ENCODE measurements at places on chromosomes 1 and 21. TPM values are rescaled to one million over a fixed set of nuclear protein-coding genes. Genes with fewer than 3 reads are reported as not detected.
A peak's percentile ranks its signal among the peaks of the same experiment; 100 is the strongest.

- no peaks in the 10 kb centered on the region for H3K27me3 ChIP-seq
- no peak overlapping the region for H3K4me3 ChIP-seq
- no peak for DNase-seq
- H3K36me3 ChIP-seq, result no peaks in the 10 kb centered on the region
Measured at GRCh38 chr1:233518344-233518743, 95.6 kb upstream of the KCNK1 start.

GRCh38 chr1:232307296-232308017 lies 322.5 kb downstream of the SIPA1L2 start:
- H3K27ac ChIP-seq, result no peak overlapping the region
- no peaks in the 10 kb centered on the region for H3K27me3 ChIP-seq
- no peak overlapping the region for H3K4me3 ChIP-seq
- no peaks in the 10 kb centered on the region for H3K36me3 ChIP-seq

DNA sequence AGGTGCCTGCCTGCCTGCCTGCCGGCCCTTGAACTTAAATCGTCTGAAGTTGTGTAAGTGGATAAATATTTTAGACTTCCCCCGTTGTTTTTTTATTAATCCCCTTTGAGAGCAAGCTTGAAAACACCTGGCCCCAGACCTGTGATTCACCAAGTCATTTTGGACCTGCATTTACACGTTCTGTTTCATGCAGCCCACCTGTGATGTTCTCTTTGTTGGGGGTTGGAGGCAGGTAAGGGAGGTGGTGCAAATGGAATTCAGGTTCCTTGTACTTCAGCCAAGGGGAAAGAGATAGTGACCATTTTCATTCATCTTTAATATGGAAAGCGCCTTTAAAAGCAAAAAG lies 1.2 kb downstream of the SLC37A1 start:
- H3K4me3 ChIP-seq, result peak overlapping the region; percentile 89
- no peaks in the 10 kb centered on the region for H3K36me3 ChIP-seq
- peak overlapping the region; percentile 78 for H3K27ac ChIP-seq
- H3K4me1 ChIP-seq, result no peaks in the 10 kb centered on the region

The KRTAP10-12 gene
- not detected for total RNA-seq
